ENCODE measurements at places on chromosomes 12 and 14.
A peak's percentile ranks its signal among the peaks of the same experiment; 100 is the strongest.

- DNase-seq, result no peak
Observed at GRCh38 chr12:55039395-55040354, 19.9 kb downstream of the NEUROD4 start.

- DNase-seq, result no peak
Observed at GRCh38 chr12:59164991-59165718, 244.9 kb upstream of the LRIG3 start.

GRCh38 chr14:34721129-34721528 is 6.7 kb upstream of the CFL2 start:
- no peak for DNase-seq

DNA sequence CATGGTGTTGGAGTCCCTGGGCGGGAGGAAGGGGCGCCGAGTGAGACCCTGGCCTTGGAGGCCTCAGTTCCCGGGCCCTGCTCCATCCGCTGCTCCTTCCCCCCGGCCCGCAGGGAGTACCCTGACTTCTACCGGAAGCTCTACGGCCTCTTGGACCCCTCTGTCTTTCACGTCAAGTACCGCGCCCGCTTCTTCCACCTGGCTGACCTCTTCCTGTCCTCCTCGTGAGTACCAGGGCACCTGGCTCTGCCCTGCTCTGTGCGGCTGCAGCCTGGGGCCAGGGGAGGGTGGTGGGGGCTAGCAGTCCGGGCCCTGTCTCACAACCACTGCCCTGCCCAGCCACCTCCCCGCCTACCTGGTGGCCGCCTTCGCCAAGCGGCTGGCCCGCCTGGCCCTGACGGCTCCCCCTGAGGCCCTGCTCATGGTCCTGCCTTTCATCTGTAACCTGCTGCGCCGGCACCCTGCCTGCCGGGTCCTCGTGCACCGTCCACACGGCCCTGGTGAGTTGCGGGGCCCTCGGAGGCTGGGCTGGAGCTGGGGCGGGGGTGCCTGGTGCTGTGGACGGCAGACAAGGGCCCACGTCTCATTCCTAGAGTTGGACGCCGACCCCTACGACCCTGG is 7.0 kb downstream of the NOC4L start:
- no peak for DNase-seq

DNA sequence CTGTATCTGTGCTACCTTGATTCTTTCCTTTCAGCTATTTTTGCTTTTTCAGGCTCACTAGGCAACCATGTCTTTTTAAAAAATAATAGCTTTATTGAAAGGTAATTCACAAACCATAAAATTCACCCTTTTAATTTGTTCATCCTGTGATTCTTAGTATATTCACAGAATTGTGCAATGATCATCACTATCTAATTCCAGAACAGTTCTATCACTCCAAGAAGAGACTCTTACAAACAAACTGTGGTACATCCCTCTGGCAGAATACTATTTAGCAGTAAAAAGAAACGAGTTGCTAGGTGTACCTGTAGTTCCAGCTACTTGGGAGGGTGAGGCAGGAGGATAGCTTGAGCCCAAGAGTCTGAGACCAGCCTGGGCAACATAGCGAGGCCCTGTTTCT is 14.8 kb downstream of the CREBL2 start:
- DNase-seq, result no peak

DNA sequence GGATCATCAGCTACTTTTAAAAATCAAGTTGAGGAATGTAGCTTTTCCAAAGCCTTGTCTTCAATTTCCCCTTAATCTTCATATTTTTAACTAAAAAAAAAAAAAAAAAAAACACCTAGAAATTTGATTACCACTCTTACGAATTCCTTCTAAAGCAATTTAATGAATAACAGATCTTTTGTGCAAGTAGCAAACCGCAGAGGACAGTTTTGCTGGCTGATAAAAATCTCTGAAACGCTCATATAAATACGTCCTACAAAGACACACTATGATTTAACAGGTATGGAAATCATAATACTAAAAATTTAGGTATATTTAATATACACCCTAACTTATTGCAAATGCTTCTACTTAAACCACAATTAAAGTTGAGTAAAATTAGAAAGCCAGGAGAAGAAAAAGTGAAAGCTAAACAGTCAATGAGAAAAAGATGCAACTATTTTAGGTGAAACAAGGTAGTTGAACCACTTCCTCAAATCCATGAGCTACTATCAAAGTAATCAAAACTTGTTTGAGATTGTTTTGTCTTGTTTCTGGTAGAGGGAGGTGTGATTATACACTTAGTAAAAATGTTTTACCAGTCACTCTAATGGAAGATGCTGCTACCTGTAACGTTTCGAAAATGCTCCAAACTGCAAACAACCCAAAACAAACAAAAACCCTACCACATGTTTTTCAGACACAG is 2.2 kb downstream of the PAWR start:
- DNase-seq, result no peak

DNA sequence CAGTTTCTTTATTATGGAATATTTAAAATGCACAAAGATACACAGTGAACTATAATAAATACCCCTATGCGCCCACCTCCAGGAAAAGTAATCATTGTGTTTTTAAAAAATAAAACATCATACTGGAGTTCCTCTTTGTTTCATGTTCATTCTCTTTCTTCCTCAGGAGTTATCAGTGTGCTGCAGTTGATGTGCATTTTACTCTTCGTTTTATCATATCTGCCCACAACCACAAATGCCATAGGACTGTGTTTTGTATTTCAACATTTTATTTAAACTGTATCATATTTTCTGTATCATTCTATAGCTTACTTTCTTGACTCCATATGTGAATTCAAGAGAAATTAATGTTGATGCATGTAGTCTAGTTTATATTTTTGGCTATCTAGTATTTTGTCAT is 53.9 kb downstream of the TSHR start:
- no peak for DNase-seq

DNA sequence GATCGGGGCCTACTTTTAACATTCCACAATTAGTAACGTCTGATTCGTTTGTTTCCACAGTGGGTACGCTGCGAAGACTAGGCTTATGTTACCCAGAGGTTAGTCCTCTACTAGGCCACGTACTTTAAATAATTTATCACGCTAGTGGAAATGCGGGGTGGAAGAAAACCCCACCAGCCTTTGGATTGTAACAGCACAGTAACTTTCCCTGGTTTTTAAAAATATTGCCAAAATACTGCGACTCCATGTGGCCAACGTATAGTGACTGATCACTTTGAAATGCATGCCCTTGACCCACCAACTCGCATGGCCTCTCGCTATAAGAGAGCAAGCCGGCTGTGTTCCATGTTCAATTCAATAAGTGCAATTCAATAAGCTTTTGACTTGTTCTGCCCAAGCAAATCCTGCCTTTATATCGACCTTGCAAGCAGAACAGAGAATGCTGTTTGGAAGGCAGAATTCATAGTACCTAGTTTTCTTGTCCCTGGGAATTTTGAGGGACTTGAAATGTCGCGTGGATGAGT is 882 bp upstream of the GTF2A1 start:
- DNase-seq, result no peak

DNA sequence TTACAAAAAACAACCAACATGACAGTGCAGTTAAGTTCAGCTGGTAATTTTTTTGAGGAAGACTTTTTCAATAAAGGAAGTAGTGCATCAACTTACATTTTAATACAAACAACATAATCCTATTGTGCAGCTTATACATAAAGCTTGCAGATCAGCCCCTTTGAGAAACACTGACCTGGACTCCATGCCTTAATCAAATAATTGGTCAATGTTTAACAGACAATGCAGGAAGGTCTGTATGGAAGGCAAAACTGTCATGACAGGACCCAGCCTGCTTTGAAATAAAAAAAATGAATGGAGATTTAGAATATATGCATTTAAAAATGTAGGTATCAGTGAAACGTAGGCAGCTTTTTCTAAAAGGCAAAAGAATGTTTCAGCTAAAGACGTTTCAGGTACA is 321.7 kb upstream of the RPL10L start:
- no peak for DNase-seq

GRCh38 chr12:108730365-108731104 is 783 bp downstream of the CORO1C start:
- peak; percentile 28 for DNase-seq

- no peak for DNase-seq
Observed at GRCh38 chr14:86311151-86311550, 781.2 kb downstream of the FLRT2 start.

DNA sequence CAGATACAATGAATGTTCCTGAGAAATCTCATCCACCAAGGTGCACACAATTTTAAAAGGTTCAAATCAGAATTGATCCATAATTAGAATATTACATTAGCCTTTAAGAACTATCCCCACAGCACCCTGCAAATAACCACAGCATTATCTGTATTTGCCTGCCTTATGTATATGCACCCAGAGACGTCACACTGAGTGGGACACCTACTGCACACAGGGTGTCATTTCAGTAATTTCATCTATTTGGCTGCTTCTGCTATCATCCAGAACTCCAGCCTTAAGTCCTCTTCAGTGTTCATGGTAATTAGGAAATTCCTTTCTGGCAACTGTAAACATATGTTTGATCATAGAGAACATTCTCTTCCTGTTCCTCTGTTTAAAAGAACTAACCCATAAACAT is 298.4 kb downstream of the SYT1 start:
- no peak for DNase-seq

DNA sequence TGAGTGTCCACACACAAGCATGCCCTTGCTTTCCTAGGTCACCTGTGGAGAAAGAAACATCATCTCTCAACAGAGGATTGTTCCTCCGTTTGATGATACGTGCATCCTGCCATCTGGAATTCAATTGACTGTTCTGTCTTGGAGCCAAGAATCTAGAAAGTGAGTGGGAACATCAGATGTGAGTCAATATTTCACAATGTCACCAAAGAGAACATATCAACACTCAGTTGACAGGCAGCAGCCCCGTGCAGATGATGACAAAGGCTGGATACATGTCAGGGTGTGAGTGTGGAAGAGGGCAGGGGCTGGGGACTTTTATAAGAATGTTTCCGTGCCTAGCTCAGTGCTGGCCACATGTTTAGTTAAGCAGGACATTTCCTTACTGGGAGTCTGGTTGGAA is 76.1 kb downstream of the TBC1D30 start:
- DNase-seq, result no peak

GRCh38 chr12:72472350-72472749 is 200.2 kb downstream of the TRHDE start:
- DNase-seq, result no peak

- DNase-seq, result no peak
Observed at GRCh38 chr14:38047195-38047902, 160.4 kb upstream of the SSTR1 start.

DNA sequence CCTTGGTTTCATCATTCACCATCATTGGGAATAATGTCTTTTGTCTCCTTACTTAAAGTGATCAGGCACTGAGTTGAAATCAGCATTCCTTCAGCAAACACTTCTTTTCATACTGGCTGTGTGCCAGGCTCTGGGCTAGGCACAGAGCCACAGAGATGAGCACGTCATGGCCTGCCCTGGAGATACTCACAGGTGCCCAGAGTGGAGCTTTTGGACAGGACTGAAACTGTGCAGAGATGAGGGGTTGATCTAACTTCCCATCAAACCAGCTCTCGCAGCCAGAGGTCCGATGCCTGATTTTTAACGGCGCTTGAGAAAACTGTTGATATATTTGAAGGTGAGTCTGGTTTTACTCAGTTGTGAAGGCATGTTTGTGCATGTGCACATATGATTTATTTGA is 43.1 kb downstream of the CACNA1C start:
- no peak for DNase-seq

- DNase-seq, result no peak
Observed at GRCh38 chr12:94699801-94700200, 49.4 kb upstream of the TMCC3 start.

DNA sequence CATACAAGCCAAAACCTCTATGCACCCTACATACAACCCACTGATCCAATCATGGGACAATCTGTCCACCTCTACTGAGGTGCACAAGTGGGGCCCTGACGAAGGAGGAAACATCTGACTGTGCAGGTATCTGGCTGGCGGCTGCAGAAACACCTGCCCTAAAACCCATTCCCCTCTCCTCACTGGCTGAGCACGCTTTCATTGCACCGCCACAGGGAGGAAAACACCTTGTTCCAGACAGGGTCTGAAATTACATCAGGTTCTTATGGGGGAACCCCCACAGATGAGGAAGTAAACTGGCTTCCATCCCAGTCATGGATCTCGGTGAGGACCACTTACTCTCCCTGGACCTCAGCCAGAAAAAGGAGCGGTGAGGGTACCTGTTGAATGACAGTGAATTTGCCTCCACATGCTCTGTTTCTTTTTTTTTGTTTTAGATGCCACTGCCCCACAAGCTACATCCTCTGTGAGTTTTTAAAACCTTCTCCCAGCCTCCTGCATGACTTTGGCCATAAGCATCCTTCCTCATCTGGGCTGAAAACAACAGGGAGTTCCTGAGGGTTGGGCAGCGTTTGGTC is 23.8 kb upstream of the DGLUCY start:
- DNase-seq, result no peak

DNA sequence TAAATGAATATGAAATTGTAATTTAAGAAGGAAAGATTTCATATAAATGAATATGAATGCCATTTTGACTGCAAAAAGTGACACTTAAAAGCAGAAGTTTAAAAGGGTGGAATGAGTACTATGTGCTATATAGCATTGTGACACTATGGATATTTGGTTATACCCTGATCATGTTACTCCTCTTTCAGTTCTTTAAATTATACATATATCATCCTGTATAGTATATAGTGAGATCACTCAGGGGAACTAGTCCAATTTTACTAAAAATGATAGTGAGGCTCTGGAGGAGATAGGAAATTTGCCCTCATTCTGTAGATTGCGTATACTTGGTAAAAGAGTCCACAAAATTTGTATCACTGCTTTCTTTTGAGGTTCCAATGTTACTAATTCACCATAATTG is 155.7 kb upstream of the BTG1 start:
- no peak for DNase-seq

- no peak for DNase-seq
Observed at GRCh38 chr12:29146196-29146595, 2.9 kb upstream of the FAR2 start.

- DNase-seq, result no peak
Observed at GRCh38 chr14:87251011-87251410, 742.0 kb downstream of the GALC start.

DNA sequence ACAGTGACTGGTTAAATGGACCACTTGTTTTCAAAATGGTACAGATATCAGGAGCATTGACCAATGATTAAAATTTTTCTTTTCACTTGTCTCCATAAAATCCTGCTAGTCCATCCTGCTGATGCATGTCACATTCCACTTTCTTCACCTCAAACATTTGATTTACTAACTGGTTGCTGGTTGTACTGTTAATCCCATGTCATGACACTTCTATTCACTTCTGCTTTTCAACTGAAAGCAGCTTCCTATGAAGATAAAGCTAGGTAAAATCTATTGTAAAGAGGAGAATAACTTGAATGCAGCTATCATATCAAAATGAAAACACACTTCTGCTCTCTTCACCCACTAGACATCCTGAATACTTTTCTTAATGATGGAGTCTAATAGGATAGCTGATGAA is 149.6 kb upstream of the OTX2 start:
- no peak for DNase-seq

GRCh38 chr14:76348898-76349297 is 27.0 kb upstream of the ESRRB start:
- DNase-seq, result no peak
